ENCODE measurements at places on chromosomes 7 and 10.

- no peak for DNase-seq
Observed at GRCh38 chr10:89369156-89370105, 8.4 kb upstream of the IFIT1B start.

- no peak for DNase-seq
Observed at GRCh38 chr10:94282369-94282768, 80.4 kb downstream of the NOC3L start.

GRCh38 chr7:41030673-41031072 is 672.2 kb downstream of the INHBA start:
- no peak for DNase-seq

GRCh38 chr7:22088827-22089226 is 143.1 kb upstream of the CDCA7L start:
- DNase-seq, result no peak

DNA sequence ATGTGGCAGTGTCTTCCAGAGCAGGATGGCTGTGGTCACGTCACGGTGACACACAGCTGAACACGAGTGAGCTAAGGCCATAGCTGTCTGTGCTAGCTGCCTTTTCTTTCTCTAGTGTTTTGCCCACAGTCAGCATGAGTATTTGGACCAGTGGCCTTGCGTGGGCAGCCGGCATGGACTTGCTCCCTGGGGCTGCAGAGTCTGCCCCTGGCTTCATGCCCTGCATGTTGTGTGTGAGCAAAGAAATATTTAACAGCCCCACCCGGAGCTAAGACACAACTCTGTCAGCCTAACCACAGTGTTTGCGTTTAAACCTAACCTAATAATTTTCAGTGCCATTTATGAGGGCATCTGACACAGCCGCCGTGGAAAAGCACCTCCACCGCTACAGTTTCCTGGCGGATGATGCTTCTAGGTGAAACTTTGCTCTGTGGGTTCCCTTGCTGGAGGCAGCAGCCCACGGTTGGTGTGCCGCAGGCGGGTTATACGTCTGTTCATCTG is 14.6 kb downstream of the CHST12 start:
- DNase-seq, result no peak

DNA sequence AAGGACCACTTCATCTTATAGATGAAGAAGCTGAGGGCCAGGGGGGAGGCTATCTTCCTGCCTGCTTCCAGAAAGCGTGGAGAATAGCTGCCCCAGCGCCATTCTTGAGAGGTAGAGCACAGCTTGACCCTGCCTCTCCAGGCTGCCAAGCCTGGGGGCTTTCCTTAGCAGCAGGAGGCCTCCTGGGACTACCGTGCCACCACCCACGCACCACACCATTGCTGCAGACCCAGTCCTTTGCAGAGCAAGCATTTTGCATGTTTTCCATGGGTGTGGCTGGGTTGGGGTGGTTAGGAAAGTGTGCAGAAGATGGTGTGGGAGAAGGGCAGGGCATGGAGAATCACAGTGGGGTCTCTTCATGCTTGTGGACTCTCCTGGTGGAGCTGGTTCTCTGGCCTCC is 64.9 kb downstream of the TBXAS1 start:
- no peak for DNase-seq

Data from LoVo (cell line).